ENCODE measurements at places on chromosomes 7 and 10.

GRCh38 chr7:1098243-1099153 is 10.6 kb downstream of the GPER1 start:
- DNase-seq = no peak

DNA sequence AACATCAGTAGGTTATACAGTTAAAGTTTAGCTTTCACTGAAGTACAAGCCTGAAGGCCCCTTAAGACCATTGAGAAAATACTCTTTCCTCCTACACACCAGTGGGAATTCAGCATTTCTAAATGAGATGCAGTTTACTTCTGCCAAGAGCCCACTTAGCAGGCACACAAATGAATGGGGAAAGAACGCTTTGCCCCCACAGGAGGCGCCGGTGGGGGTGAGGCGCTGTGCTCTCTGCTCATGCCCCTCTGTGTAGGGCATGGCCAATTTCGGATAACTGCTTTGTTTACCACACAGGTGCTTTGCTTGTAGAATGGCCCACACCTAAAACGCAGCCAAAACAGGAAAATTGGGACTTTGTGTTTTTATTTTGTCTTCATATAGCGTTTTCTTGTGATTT is 15.9 kb upstream of the LAT2 start:
- DNase-seq = no peak

- DNase-seq = no peak
Observed at GRCh38 chr10:124993736-124994451, 52.0 kb downstream of the ZRANB1 start.

GRCh38 chr10:110793886-110794285 is 77.8 kb upstream of the PDCD4 start:
- DNase-seq = no peak

DNA sequence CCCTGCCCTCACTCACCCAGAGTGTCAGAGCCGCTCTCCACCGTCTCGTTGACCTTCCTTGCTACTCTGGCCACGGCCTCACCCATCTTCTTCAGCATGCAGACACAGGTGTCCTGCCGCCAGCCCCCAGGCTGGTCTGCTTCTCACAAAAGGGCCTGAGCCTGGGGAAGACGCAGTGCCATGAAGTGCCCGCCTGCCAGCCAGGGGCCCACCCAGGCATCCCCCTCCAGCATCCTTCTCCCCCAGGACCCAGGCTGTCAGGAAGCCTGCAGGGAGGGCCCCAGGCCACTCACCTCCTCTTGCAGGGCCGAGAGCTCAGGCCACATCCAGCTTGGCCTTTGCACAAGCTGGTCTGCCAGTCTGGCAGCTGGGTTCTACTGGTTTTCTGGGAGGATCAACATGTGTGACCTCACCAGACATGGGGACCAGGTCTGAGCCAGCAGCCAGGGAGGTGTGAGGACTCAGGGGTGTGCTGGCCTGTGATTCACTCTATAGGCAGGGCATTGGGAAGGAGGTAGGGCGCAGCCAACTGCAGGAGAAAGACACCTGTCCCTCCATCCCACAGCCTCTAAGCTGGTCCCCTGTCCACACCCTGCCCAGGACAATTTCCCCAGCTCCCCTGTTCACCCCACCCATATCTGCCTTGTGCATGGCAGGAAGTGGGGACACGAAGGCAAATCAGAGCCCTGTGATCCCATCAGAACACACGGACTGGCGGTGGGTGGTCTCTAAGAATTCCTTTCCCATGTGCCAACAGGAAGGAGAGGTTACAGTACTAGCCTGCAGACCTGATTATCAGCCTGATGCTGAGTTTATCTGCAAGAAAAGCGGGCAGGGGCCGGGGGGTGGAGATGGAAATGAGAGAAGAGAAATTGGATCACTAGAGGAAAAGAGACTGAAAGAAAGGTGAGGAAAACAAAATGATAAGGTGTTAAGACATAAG is 5.7 kb downstream of the LRRC20 start:
- DNase-seq = no peak
